Left ventricle myocardium inferior (tissue), 1 donor: ENCODE measurements at places on chromosomes 7 and 10.

GRCh38 chr7:41744161-41744560 lies 41.3 kb upstream of the INHBA start:
- DNase-seq = no peak

GRCh38 chr7:96238976-96239766 lies 82.7 kb downstream of the SLC25A13 start:
- no peak for DNase-seq

DNA sequence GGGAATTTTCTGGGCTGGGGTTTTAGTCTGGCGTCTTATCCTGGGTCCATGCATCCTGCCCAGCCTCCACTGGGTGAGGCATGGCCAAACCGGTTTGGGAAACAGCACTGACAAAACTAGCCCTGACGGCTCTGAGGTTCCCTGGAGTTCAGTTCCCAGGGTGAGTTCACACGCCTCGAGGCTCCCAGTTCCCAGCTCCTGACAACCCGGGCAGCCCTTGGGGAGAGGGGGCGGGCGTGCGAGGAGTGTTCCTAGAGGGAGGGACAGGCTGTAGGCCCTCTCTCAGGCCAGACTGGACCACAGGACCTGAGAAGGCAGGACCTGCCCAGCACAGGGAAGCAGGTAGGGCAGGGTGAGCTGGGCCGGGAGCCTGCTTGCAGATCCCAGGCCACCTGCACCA lies 82.3 kb upstream of the PPIF start:
- peak; percentile 63 for DNase-seq

DNA sequence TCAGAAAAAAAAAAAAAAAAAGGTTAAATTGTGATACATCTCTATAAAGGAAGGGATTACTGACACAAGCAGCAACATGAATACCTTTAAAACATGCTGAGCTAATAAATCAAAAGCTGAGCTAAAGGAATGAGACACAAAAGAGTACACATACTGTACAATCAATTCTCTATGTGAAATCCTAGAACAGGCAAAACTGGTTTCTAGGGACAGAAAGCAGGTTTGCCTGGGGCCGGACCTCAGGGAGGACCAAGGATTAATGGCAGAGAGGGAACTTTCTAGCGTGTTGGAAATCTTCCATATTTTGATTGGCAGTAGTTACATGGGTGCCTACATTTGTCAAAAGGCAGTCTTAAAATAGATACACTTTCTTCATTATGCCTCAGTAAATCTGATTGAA lies 52.5 kb downstream of the KLRG2 start:
- no peak for DNase-seq

DNA sequence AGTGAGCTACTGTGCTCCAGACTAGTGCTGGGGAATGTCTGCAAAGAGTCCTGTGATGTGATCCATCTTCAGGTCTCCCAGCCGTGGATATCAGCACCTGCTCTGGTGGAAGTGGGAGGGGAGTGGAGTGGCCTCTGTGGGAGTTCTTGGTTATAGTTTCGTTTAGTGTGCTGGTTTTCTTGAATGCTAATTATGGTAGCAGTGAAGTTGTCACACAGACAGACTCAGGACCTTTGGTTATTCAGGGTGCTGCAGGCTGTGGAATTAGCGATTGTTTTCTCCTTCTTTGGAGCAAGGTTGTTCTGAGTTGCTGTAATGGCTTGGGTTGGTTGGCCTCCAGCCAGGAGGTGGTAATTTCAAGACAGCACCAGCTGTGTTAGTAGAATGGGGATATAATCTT lies 132.7 kb upstream of the HGF start:
- no peak for DNase-seq

GRCh38 chr10:20888620-20889330 lies 8.3 kb downstream of the NEBL start:
- DNase-seq = no peak
